Stimulated activated CD4-positive, alpha-beta T cell treated with anti-CD3 and anti-CD28 coated beads, Interleukin-1b, Interleukin-23, amount 100 ng/mL, for 1 hour (primary cell): ENCODE measurements at places on chromosomes 5 and 9.

- DNase-seq, result no peak
These were observed 122.7 kb downstream of the GRIA1 start for GRCh38 chr5:153613144-153613543.

- DNase-seq, result no peak
These were observed 48.9 kb upstream of the CHD1 start for GRCh38 chr5:98977723-98978122.

DNA sequence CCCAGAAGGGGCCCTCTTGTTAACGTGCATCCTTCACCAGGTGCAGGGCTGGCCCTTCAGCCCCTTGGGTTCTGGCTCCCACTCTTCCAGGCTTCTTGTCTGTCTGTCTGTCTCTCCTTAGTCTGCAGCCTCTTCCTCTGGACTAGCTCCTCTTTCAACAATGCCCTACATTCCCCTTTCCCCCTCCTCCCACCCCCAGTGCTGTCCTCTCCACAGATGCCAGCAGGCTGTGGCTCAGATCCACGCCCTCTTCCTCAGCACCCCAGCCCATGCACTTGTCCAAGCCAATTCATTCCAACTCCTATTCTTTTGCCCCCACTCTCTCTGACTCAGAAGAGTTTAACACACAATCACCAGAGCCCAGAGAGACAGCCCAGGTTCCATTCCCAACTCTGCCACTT, 45.2 kb upstream of the ALDH1B1 start:
- DNase-seq, result no peak

DNA sequence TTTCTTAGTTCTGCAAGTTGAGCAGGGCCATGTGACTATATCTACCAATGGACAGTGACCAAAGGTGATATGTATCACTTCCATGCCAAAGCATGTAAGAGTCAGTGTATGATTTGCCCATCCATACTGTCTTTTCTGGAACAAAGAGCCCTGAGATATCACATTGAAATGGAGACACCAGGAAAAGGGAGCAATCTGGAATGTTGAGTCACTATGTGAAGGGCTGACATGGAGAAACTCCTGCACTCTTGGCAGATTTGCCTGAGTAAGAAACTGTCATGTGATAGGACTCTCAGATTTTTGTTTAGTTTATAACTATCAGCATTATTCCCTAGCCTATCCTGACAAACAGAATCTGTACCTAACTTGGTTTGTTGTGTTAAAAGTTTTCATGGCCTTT, 29.8 kb upstream of the TMEM161B start:
- no peak for DNase-seq

DNA sequence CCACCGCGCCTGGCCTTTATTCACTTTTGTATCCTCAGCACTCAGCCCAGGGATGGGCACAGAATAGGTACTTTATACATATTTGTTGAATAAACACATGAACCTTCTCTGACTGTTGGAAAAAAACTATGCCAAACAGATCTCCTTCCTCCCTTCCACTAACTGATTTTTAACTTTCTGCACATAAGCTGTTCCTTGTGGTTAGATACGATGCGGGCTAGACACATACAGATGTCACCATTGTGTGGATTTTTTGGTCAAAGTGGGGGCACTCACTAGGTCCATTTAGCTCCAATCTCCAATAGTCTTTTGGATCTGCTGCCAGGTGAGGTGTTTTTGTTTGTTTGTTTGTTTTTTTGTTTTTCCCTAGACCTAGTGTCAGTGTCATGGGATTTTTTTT, 5.1 kb downstream of the TEX48 start:
- DNase-seq, result no peak

DNA sequence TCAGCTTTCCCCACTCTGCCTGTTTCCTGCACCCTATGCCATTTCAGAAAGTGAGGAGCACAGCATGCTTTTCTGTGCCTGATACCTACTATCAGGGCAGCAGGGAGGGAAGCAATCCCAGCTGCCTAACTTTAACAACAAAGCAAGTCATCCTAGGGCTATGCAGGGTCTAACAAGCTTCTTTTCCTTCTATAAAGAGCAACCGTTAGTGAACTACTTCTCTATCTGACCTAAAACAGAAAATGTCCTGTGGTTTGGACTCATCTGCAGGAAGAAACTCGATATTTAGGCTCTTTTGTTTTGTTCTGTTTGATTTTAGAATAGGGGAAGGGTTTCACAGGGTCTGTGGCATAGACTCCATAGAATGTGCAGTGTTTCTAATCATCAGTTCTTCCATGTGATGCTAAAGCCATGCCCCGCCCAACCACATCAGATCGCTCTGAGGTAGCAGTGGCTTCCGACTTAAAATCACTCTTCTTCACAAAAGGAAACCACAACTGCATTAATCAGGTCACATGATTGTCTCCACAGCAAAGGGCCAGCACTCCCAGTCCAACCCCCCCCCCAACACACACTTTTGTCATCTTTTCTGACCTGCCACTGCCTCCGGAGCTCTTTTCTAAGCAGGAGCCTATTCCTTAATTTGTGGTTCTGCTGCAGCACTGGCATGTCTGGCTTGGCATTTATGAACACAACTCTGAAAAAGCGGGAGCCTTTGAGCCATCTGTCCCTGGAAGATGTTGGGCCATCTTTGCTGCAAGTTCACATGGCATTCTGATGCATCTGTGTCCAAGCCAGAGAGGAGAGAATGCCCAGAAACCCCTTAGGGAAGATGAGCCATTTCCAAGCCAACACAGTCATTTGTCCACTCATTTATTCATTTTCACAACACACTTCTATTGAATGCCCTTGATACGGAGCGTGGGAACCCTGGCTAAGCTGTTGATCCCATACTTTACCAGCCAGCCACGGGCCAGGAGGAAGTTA, 71.6 kb downstream of the CFAP90 start:
- no peak for DNase-seq

DNA sequence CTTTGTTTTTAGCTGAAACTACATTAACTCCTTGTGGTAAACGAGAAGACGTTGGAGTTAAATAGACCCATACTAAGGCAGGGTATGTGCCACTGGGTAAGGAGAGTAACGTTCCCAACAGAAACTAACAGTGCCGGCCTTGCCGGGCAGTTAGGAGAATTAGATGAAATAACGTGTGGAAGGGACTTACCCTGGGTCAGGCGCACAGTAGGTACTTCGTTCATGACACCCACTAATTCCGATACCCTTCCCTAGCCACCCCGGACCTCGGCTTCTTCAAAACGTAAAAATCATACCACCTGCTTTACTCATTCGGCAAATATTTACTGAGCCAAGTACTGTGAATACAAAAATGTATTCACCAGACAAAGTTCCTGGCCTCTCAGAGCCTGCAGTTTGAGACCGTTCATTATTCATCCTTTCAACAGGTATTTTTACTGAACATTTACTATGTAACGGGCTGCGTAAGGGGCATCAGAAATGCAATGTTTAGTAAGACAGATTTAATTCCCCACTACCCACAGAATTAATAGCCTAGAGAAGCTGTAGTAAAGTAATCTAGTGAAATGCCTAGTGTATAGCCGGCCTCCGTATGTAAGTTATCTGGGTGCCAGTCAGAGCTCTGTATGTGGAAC, 3.2 kb upstream of the SMIM23 start:
- DNase-seq, result no peak

DNA sequence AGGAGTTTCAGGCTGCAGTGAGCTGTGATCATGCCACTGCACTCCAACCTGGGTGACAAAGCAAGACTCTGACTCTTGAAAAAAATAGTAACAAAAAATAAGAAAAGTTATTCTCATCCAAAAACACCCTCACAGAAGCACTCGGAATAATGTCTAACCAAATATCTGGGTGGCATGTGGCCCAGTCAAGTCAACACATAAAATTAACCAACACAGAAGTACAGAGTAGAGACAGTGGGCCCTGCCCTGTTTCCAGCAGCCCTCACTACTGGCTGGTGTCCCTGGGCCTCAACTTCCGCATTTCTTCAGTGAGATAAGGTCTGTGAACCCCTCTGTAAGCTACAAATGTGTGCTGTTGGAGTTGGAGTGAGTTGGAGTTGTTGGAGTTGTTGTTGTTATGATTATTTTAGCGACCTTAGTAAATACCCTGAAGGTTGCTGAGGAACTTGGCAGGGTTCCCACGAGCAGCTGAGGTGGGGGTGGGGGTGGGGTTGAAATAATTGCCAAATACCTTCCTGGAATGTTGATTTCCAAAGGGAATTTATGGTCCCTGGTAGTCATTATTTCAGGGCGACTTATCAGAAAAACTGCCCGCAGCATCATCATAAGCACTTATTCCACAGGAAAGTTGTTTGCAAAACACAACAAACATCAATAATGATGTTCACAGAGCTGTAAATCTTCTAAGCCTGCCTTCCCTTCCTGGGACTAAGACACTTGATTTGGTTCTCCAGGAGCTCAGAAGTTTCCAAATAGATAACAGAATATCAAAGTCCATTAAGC, 30.2 kb downstream of the C5orf15 start:
- DNase-seq, result no peak

DNA sequence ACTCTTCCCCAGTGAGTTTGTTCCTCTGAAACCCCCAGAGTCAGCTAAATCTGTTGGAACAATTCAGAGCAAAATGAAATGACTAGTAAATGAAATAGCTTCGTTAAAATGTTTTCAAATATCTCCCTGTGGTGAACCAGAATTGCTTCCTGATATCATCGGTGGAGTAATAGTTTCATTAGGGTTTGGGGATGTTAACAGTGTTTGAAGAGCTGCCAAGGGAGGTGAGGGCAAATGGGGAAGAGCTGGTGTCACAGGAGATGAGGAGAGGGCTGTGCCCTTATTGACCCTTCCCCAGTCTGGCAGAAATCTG, 4.3 kb upstream of the C7 start:
- no peak for DNase-seq

- no peak for DNase-seq
These were observed 69.4 kb upstream of the MEF2C start for GRCh38 chr5:88952344-88952743.

DNA sequence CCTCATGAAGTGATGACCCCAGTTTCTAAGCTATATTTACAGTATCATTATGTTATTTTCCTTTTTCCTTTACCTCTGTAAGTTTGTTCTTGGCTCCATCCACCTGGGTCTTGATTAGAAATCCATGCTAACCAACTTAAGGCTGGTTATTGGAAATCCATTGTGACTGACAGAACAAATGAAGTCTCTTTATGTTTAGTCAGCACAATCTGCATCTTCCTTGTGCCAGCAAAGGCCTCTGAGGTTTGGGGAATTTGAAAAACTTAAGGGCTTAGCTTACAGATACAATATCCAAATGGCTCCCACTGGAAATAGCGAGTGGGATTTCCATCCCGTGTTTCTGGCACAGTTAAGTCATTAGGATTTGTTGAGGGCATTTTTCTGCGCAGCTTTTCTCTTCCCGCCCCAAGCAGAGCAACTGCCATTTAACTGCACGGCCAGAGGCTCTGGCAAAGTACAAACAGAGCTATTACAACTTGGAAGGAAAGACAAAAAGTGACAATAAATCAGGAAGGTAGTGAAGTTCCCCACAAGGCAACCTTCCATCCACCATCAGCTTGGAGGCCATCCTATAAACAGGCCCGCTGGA, 64.2 kb downstream of the DCP2 start:
- DNase-seq, result no peak

DNA sequence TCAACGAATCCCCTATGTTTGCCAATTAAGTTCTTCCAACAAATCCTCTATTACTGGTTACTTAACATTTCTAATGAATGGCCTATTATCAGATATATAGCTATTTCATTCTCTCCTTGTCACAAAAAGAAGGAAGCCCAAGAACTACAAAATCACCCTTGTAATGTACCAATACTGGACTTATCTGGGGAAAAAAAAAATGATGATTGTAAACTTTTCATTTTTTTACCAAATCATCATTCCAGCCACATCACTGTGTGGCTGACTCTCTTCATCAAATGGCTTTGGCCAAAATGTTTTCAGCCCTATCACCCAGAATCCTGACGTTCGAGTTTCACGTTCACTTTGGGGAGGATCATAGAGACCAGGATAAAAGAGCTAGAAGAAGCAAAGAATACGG, 216.7 kb downstream of the ACTL7B start:
- no peak for DNase-seq

DNA sequence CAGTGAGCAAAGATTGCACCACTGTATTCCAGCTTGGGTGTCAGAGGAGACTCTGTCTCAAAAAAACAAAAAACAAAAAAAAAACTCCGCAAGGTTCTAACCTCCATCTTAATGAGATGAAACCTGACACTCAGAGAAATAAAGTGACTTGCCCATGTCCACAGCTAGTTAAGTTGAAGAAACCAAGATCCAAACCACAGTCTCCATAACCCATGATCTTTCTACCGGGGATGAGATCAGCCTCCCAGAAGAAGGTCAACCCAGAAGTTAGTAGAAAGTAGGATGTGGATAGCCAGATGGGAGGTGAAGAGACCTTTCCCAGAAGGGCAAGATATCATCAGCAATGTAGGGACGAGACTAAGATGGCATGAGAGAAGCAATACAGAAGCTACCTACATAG, 140.4 kb upstream of the ADRA1B start:
- no peak for DNase-seq

- no peak for DNase-seq
These were observed 136.0 kb upstream of the NREP start for GRCh38 chr5:111892949-111893348.

DNA sequence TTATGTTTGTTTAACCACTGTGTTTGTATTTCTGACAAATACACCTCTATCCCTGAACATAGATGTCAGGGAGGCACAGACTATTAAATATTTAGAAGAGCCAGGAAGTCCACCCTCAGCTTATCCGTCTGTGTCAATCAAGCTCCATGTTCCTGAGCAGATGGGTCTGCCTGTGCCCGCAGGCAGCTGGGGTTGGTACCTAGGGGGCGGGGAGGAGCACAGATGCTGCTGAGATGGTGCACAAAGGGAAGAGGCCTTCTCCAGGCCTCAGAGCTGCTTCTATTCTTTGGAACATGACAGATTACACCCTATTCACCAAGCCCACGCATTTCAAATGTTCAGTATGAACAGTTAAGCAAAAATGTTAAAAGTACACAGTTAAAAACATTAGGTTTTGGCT, 142.1 kb downstream of the EPB41L4A start:
- no peak for DNase-seq

- DNase-seq, result no peak
These were observed 82.8 kb downstream of the SLC1A3 start for GRCh38 chr5:36689225-36689624.

GRCh38 chr5:36177715-36178523, 26.0 kb downstream of the SKP2 start:
- DNase-seq, result no peak
